Renal cortical epithelial cell (primary cell): ENCODE measurements at places on chromosomes 2 and 18. TPM values are rescaled to one million over a fixed set of nuclear protein-coding genes. Genes with fewer than 3 reads are reported as not detected.

The HNRNPA3 gene
- 39.4 and 78.7 TPM in 2 replicates for total RNA-seq

The MATN3 gene
- 8.9 and 32.1 TPM in 2 replicates for total RNA-seq

The SATB2 gene
- 2.3 and 5.6 TPM in 2 replicates for total RNA-seq

The DNAJC27 gene
- 3.1 and 10.5 TPM in 2 replicates for total RNA-seq

The SLC25A12 gene
- total RNA-seq = 17.3 and 17.9 TPM in 2 replicates

The LOXHD1 gene
- total RNA-seq = not detected in 2 replicates

The RIT2 gene
- not detected in 2 replicates for total RNA-seq

The RGPD3 gene
- 0.55 and 1.0 TPM in 2 replicates for total RNA-seq

The CDH2 gene
- 106 and 137 TPM in 2 replicates for total RNA-seq

The NABP1 gene
- total RNA-seq = 123 and 179 TPM in 2 replicates

The SLC16A14 gene
- 0.17 and 1.8 TPM in 2 replicates for total RNA-seq

The CSRNP3 gene
- 0.87 and 4.2 TPM in 2 replicates for total RNA-seq

The TFCP2L1 gene
- 16.1 and 139 TPM in 2 replicates for total RNA-seq

The MEP1B gene
- not detected in 2 replicates for total RNA-seq

The SH3RF3 gene
- total RNA-seq = under 0.01 and 0.40 TPM in 2 replicates

The TEX51 gene
- total RNA-seq = not detected in 2 replicates

The PARD3B gene
- total RNA-seq = 5.6 and 16.4 TPM in 2 replicates
